SW480 (cell line): ENCODE measurements at places on chromosomes 6 and 20.

GRCh38 chr20:32457479-32457986 is 99.4 kb downstream of the ASXL1 start:
- no peak for DNase-seq

DNA sequence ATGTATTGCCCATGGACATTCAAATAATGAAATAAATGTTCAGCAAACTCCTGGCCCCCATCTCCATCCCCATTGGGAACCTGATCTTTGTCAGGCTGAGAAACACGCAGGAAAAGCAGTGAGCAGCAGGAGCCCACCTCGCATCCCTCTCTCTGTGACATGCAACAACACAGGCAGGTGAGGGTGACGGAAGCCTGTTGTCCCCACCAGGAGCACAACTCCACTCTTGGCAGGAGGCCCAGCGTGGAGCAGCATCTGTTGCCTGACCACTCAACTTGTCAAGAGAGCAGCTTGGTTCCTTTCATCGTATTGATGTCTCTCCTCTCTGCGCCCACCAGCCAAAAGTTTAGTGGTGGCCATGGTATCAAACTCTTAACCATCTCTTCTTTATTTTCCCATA is 586.9 kb upstream of the ARID1B start:
- DNase-seq: no peak

DNA sequence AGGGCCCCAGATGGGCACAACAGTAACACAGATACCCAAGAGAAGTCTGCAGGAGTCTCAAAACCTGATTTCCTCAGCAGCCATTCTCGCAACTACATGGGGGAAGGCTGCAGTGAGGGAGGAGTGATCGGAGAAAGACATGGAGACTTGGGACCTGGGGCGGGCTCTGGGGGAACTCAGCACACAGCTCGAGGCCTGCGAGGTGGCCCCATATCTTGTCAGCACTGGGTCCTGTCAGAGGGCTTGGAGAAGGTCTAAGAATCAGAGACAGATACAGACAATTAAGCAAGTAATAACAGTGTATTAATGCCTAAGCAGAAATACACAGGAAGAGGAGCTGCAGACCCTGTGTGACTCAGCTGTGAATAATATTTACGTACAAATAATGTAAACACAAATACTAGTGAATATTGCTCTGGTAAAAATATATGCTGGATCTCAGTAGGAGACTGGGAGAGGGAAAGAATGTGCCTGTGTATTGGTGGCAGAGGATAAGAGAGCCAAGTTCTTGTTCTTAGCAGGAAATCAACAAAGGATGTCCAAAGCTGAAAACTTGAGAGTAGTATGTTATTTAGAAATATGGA is 336.2 kb downstream of the ZFAND3 start:
- DNase-seq: no peak

- DNase-seq: no peak
These were observed 17.9 kb upstream of the SNHG17 start for GRCh38 chr20:38452880-38453624.

DNA sequence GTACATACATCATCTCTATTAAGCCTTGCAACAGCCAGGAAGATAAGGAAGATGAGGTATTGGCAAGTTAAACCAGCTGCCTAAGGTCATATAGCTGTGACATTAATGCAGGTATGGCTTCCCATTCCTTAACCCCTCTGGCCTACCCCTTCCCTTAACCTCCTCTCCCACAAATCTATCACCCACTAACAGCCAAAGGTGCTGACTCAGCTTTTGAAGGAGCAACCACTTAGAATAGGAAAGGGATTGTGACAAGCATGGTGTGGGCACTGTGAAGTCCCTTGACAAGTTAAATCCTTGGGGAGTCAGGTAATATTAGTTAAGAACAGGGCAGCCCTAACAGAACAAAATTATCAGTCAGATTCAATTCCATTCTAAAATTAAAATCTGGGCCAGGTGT is 5.4 kb upstream of the SH3BGRL2 start:
- DNase-seq: no peak

DNA sequence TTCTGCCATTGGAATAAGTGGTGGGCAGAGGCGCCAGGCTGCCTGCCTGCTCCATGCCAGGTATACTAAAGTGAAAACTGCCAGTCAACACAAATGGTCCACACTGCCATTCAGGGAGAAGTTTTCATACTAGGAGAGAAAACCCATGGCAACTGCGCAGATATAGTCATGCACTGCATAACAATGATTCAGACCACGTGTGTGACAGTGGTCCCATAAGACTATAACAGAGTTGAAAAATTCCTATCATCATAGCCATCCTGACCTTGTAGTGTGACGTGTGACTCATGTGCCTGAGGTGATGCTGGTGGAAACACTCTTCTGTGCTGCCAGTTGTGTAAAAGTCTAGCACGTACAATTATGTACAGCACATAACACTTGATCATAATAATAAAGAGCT is 25.1 kb downstream of the ZC3H12D start:
- no peak for DNase-seq

GRCh38 chr6:117206944-117207687 is 58.2 kb upstream of the VGLL2 start:
- peak; percentile 3 for DNase-seq

GRCh38 chr20:50744143-50744792 is 12.9 kb downstream of the PARD6B start:
- DNase-seq: peak; percentile 89

GRCh38 chr6:33335916-33336315 is 18.4 kb upstream of the ZBTB22 start:
- no peak for DNase-seq

- DNase-seq: peak; percentile 11
These were observed 891.3 kb downstream of the EYS start for GRCh38 chr6:64815718-64816117.

GRCh38 chr6:89999154-89999553 is 104.9 kb downstream of the GJA10 start:
- peak; percentile 0 for DNase-seq

DNA sequence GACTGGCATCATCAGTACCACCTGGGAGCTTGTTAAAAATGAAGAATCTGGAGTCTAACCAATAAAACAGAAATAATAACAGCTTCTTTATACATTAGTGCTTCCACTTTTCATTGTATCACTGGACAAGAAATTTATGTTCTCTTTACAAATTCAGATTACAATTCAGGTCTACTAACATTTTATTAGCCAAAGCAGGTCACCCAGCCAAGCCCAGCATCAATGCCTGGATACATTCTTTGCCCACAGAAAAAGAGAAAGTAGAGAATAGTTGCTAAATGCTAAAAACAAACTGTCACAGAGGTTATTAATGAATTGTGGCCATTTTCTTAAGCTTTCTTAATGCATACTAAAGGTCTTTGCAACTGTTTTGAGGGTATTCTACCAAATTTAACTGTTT is 458.3 kb downstream of the BTBD3 start:
- DNase-seq: no peak

DNA sequence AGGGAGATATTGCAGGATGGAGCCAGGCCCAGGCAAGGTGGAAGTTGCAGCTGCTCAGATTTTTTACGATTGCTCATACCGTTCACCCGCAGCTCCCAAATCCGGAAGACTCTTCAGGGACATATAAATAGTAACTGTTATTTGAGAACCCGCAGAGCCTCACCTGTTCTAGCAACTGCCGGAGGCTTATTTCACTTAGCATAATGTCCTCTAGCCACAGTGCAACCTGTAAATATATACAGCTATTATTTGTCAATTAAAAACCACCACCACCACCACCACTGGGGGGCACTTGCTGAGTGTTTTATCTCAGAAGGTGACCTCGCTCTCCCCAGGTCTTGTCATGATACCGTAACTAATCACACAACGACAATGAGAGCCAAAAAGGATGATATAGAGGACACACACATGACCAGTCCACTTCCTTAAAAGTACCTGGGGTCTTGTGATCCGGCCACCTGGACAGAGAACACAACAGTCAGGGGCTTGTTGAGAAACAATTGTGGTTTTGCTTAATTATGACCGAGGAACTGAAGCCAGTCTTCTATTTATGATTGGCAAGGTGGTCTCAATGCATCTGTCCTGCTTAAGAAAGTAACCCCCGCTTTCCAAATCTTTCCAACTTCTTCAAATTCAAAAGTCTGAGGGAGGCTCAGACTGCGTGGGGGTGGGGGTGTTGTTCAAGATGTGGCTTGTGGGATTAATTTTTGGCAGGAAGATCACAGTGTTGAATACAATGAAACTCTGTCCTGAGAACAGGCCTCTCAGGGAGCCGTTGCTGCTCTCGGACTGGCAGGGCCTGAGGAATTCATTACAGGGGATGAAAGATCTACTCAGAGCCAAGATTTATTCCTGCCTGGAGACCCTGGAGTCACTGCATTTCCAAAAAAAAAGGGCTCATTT is 107.7 kb upstream of the PRND start:
- peak; percentile 83 for DNase-seq

GRCh38 chr20:58720890-58721289 is 28.3 kb downstream of the NPEPL1 start:
- no peak for DNase-seq

GRCh38 chr6:73152556-73152955 is 72.7 kb downstream of the KHDC1L start:
- DNase-seq: no peak

- DNase-seq: peak; percentile 43
These were observed 92.4 kb downstream of the PSMG4 start for GRCh38 chr6:3351105-3351676.

DNA sequence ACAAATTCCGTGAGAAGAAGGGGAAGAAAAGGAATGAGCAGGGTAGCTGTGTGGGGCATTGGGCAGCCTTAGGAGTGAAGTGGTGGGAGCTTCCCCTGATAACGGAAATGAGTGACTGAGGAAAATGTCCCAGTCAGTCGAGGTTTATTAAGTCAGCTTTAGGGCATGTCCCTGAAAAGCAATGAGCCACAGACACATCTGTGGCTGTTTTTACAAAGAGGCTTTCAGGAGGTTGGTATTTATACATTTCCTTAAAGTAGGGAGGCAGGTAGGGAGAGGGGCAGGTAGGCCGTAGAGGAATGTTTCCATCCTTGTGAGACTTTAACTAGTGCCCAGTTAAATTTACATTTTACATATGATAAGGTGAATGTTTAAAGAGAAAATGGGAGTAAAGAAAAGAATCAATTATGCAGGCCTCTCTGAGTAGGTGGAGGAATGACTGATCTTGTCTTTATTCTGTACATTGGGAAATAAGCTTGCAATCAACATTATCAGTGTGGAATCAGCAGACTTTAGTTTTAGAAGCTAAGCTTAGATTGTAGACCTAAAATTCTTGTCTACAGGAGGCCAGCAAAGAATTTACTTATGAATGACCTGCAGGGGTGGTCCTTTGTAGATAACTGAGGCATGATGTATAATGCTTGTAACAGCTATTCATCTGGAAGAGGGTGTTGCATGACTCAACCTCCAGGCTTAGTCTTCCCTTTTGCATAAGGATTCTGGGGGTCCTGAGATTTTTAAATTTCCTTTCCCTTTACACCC is 18.5 kb downstream of the SLC22A2 start:
- no peak for DNase-seq

DNA sequence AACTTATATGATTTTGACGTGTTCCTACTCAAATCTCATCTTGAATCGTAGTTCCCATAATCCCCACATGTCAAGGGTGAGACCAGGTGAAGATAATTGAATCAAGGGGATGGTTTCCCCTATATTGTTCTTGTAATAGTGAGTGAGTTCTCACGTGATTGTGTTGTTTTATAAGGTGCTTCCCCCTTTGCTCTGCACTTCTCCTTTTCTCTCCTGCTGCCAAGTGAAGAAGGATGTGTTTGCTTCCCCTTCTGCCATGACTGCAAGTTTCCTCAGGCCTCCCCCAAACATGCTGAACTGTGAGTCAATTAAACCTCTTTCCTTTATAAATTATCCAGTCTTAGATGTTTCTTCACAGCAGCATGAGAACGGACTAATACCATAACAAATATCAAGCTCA is 83.2 kb downstream of the MANEA start:
- DNase-seq: no peak

DNA sequence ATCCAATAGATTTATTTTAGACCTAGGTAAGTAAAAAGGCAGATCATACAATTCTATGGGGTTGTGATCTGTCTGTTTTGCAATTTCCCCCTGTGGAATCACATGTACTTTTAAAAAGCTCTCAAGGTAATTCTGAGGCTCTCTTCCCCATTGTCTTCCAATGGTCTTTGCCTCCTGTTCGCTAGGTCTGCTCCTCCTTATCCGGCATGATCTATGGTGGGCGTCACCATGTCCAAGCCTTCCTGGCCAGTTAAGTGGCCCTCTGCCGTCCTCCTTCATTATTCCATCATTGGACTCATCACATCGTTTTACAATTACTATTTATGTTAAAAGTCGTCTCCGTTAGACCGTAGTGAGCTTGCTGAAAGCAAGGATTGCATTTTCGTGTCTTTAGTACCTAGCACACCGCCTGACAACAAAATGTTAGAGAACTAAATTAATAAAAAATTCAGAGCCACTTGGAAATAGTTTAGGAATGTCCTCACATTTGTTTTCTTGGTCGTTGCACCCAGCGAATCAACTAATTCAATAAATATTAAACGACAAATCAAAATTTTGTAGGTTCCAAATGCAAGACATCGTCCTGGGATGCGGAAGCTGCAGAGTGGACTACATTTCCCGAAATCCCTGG is 2.2 kb upstream of the STXBP5 start:
- peak; percentile 66 for DNase-seq

- no peak for DNase-seq
These were observed 239.0 kb upstream of the KCNQ5 start for GRCh38 chr6:72382602-72383529.

GRCh38 chr6:137305691-137306090 is 86.5 kb upstream of the IFNGR1 start:
- DNase-seq: no peak

- DNase-seq: no peak
These were observed 6.1 kb upstream of the ULBP3 start for GRCh38 chr6:150075034-150075421.

DNA sequence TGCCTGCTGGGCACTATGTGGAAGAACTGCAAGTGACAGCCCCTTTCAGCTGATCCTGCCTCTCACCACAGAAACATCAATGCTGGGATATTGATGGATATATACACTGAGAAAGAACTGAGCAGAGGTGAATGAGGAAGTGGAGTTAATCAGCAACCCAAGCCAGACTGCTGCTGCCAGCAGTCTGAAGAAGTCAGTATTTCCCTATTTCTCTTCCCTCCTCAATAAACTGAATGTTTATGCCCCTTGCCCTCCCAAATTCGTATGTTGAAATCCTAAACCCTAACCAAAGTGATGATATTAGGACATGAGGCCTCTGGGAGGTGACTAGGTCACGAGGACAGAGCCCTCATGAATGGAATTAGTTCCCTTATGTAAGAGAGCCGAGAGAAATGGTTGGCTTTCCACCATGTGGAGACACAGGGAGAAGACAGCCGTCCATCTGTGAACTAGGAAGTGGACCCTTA is 76.3 kb downstream of the CDK19 start:
- DNase-seq: no peak

GRCh38 chr6:118668761-118669385 is 17.5 kb upstream of the CEP85L start:
- no peak for DNase-seq

DNA sequence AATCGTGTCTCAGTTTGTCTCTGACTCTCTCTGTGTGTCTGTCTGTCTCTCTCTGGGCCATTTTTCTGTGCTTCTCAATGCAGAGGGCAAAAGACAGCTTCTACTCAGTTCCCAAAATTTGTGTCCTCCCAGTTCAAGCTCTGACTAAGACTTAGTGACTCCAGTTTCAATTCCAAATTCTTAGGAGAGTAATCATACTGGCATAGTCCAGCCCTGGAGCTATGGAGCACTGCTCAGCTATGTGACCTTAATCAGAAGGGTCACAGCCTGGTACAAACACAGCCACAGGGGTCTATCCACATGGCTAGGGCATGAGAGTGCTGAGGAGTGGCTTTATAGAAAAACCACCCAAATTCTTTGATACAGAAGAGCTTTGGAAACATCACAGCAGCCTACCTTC is 91.9 kb downstream of the FOXF2 start:
- DNase-seq: no peak
